ENCODE measurements at places on chromosomes 5 and 9.

- DNase-seq: no peak
Observed at GRCh38 chr5:99807346-99807745, 727.8 kb upstream of the FAM174A start.

- DNase-seq: no peak
Observed at GRCh38 chr5:92927291-92927778, 653.7 kb downstream of the NR2F1-AS1 start.

- no peak for DNase-seq
Observed at GRCh38 chr5:159405611-159406031, 75.3 kb upstream of the IL12B start.

DNA sequence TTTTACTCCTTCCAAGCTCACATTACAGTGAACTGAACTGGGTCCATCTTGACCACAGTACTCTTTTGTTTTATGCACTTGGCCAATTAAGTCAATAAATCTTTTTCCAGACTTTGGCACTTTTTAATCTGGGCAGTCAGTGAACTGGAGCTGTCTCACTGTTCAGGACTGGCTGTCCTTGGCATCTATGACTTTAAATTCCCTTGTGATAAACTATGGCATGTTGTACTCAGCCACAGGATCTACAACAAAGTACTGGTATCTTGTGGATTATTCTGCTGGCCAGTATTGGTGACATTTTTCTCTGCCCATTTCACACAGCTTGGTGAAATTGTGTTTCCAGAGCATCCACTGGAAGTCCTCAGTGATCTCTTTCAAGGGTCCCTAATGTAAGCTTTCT, 1144.8 kb upstream of the SEMA6A start:
- no peak for DNase-seq

- no peak for DNase-seq
Observed at GRCh38 chr5:10377081-10377480, 23.6 kb downstream of the MARCHF6 start.

DNA sequence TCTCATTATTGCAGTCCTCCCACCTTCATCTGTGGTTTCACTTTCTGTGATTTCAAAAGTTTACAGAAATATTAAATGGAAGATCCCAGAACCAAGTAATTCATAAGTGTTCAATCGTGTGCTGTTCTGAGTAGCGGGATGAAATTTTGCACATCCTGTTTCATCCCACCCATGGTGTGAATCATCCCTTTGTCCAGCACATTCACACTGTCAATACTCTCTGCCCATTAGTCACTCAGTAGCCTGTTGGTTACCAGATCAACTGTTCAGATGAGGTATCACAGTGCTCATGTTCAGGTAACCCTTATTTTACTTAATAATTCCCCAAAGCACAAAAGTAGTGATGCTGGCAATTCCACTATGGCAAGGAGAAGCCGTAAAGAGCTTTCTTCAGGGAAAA, 26.8 kb downstream of the FAM81B start:
- peak; percentile 46 for DNase-seq

- DNase-seq: no peak
Observed at GRCh38 chr9:109458453-109459211, 39.5 kb downstream of the PTPN3 start.
